Omental fat pad (tissue), 4 donors: ENCODE measurements at places on chromosomes 13 and 19. TPM values are rescaled to one million over a fixed set of nuclear protein-coding genes. Genes with fewer than 3 reads are reported as not detected.

DNA sequence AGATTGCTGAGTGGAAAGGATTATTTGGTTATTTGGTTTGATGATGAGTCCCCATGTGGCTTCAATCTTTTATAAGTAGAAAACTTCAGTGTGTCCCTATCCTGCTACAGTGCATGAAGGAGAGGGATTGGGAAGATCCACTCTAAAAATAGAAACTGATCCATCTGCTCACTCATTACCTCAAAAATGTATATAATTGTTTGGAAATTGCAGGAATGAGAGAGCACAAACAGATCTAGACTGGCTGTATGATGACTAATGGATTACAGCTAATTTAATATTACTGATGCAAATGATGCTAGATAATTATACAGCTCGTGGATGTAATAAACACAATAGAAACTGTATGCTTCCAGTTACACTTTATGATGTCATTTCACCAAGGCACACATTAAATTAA lies 625.3 kb upstream of the PRR20A start:
- no peak for DNase-seq

DNA sequence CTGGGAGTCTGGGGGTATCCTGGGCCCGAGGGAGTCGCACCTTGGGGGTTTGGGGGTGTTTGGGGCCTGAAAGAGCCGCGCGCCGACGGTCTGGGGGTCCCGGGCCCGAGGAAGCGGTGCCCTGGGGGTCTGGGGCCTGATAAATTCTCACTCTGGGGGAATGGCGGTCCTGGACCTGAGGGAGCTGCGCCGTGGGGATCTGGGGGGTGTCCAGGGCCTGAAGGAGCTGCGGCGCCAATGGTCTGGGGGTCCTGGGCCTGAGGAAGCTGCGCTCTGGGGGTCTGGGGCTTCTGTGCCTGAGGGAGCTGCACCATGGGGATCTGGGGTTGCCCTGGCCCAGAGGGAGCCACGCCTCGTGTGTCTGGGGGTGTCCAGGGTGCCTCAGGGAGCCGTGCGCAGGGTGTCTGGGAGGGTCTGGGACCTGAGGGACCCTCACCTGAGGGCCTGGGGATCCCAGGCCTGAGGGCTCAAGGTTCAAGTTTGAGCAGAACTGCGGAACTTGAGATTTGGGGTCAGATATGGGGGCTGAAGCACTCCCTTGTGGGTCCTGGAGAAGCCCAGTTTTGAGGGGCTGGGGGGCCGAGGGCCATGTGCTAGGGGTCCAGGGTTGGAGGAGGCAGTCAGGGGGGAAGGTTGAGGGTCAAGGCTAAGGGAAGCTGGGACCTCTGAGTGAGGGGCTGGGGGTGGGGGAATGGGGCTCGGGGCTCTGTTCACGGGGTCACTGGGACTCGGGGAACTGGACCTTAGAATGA lies 1.1 kb downstream of the HDGFL2 start:
- no peak for DNase-seq

DNA sequence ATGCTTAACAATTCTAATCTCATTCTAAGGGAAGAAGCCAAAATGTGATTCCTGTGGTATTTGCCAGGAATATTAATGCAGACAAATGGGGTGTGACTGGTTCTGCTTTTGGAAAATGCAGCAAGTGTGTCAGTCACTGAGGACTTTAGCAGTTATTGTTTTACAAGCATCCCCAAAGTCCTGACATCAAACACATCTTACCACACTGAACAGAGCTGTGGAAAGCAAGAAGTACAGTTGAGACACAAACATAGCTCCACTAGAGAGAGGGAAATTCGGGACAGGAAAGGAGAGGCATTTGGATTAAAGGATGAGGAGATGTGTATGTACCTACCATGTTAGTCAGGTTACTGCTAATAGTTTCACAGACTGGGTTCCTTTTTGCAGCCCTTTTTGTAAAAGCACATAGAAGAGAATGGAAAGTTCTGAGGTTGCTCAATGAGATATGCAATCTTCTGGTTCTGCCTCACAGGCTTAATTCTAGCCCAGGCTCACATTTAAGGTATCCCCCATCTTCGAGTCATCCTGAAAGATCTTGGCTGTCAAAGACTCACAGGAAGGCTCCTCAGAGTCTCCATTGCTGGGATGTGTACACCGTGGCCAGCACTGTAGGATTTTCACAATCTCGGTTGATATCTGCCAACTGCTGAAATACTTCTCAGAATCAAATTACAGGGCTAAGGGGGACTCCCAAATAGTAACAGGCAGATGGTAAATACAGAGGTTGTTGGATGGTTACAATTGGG lies 316.6 kb downstream of the DNAJC15 start:
- DNase-seq = no peak

Gene OR7A5
- not detected for total RNA-seq

DNA sequence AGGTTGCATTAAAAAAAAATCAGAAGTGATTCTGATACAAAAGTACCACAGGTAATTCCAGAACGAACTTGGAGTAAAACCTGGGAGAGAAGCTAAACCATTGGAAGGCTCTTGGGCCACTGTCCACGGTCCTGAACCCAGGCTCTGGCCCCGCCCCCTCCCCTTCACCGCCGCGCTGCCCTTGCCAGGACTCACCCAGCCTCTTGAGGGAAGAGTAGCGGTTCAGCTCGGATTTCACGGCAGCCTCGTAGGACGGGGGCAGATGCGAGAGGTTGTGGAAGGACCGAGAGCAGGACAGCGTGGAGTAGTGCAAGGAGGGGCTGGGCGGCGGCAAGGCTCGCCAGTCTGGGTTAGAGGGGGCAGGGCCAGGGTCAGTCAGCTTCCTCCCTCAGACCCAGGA lies 5.7 kb downstream of the SHISA7 start:
- DNase-seq = no peak

Gene COL5A3
- total RNA-seq = 31.9 TPM

GRCh38 chr13:111177081-111177711 lies 62.1 kb downstream of the ARHGEF7 start:
- no peak for DNase-seq

- no peak for DNase-seq
Observed at GRCh38 chr19:43574424-43575155, 737 bp downstream of the XRCC1 start.

- DNase-seq = no peak
Observed at GRCh38 chr19:45863840-45864628, at the start of gene FOXA3. Gene FOXA3 (plus strand): TSS chr19:45864326. CDS start chr19:45864457, 131 bp downstream.

GRCh38 chr19:30403203-30403985 lies 31.2 kb downstream of the ZNF536 start:
- no peak for DNase-seq

Gene RASIP1
- total RNA-seq = 43.1 TPM

Gene ATF5
- 10.2 TPM for total RNA-seq

Gene VSTM2B
- not detected for total RNA-seq

DNA sequence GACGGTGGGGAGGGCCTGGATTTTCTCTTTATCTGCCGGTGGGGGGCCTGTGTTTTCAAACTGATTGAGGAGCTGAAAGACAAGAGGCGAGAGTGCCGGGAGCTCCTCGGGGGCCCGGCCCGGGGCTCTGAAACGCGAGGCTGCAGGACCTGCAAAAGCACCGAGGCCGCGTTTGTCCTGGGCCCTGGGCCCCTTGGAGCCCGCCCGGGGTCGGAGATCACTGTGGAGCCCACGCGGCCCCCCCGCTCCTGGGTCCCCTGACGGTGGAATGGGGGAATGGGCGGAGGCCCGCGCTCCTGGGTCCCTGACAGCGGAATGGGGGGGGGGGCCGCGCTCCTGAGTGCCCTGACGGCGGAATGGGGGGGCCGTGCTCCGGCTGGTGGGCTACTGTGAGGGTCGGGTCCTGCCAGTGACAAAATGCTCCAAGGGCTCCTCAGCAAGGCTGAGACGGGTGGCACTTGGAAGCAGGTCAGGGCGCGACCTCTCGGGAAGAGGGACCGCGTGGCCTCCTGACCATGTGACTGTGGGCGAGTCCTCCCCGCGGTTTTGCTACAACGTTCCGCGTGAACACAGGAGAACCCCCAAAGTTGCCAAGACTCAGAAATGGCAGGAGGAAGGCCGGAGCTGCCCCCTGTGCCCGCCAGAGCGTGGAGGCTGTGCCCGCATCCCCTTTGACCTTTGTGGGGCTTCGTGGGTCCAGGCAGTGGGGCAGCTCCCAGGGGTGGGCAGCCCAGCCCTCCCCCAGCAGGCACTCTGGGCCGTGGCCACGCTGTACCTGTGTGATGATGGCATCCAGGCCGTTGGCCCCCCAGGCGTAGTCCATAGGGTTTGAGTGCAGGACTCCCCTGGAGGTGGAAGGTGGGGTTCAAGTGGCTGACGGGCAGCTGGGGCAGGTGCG lies 9.5 kb downstream of the FGF22 start:
- no peak for DNase-seq

GRCh38 chr19:48752496-48753365 lies at the start of gene FUT1:
Gene FUT1 (minus strand): TSS chr19:48752641. CDS start chr19:48751281, 1,360 bp downstream.
- no peak for DNase-seq

DNA sequence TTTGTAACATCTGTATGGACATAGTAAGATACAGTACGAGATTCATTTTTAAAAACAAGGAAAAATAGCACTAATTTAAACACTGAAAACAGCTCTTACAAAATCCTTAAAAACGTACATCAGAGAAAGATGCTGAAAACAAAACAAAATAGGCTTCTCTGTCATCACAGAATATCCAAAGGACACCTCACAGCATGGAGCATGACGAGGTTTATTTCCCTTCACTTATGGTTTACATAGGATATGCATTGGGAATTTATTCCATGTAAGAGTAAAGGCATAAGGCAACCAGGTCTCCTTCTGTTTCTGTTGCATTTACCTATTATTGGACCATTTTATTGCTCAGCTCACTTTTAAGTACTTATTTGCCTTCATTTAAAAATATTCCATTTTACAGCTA lies 3.0 kb downstream of the KCTD12 start:
- DNase-seq = no peak
